ENCODE measurements at places on chromosomes 16 and 17.

DNA sequence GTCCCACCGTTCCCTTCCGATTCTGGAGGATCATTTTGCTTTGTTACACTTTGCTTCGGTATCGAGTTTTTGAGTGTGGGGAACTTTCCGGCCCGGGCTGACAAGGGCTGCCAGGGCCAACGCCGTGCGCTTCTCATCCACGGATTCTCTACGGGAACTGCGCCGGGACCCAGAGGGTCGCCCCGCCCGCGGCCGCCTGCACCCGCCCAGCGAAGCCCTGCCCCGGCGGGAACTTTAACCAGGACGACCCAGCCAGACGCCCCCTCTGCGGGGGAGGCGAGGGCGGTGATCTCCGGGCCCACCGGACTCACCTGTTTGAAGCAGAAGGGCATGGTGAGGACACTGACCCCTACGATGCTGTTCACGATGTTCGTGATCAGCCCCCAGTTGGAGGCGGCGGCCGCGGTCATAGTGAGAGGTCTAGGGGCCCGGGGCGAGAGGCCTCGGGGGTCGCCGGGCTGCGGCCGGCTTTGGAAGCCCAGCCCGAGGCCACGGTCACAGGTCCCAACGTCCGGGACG is 536 bp downstream of the SLC38A10 start:
- no peak for DNase-seq

DNA sequence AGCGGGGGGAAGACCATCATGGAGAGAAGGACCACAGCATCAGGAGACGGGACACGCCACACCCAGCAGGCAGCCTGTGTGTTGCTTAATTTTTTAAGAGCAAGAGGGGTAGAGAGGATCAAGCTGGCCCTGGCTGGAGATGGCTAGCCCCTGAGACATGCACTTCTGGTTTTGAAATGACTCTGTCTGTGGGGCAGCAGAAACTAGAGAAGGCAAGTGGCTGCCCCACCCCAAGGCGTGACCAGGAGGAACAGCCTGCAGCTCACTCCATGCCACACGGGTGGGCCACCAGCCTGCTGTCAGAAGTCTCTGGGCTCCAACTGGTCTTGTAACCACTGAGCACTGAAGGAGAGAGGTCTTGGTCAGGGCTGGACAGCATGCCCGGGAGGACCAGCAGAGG is 75.5 kb downstream of the SOCS1 start:
- DNase-seq, result no peak

- DNase-seq, result peak; percentile 28
These were observed 14.7 kb downstream of the RNF43 start for GRCh38 chr17:58402679-58403078.

DNA sequence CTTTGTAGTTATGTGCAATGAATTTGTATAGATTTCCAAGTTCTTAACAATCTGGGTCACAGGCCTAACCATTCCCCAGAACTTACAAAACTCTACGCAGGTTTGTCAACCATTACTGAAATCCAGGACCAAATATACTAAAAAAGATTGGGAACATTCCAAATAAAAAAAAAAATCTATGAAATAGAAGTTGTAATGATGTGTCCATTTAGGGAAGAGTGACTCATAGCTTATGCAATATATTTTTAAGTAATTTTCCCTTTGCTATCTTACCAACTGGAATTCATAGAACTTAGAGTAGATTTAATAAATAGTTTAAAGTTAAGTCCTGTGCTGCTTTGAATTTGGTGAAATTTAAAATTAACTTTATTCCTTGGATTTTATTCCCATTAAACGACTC is 393.2 kb downstream of the PMP22 start:
- no peak for DNase-seq

DNA sequence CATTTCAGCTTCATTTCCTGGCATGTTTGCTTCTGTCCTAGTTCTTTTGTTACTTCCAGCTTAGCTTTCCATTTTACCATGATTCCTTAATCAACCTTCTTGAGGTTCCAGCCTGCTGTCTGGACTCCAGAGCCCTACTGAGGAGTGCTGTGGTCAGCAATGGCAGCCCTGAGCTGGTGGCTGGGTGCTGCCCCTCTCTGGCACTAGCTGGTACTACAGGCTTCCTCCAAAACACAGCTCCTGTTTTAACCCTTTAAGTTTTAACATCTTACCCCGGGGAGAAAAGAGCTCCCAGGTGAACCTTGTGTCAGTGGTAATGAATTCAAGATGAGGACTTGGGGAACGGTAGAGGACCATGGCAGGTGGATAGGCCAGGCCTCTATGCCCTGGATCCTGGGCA is 395.5 kb downstream of the TMEM114 start:
- peak; percentile 20 for DNase-seq

GRCh38 chr17:13601776-13602551 is at the start of gene HS3ST3A1:
Gene HS3ST3A1 (minus strand): TSS chr17:13601929. CDS start chr17:13601129, 800 bp downstream.
- DNase-seq, result peak; percentile 96

Data from HT1080 (cell line).